ENCODE measurements at places on chromosomes 2 and 18. TPM values are rescaled to one million over a fixed set of nuclear protein-coding genes. Genes with fewer than 3 reads are reported as not detected.

DNA sequence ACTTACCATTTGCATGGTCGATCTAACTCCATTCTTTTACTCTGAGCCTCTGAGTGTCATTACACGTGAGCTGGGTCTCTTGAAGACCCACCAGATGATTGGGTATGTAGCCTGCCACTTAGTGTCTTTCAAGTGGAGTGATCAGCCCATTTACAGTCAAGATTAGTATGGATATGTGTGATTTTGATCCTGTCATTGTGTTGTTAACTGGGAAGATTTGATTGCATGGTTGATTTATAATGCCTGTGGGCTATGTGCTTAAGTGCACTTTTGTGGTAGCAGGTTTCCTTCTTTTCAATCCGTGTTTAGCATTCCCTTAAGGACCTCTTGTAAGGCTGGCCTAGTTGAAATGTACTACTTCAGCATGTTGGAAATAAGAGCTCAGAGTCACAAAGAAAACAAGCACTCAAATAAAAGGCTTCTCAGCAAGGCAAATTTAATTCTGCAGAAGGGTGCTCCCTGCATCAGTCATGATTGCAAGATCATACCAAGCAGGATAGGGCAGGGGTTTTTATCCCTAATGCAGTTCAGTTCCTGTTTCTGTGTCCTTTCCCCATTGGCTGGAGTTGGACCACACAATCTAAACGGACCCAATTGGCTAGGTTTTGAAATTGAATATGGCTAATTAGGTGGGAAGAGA is 230.7 kb upstream of the SYT4 start:
- no peak for DNase-seq

GRCh38 chr2:156206355-156206754 is 126.2 kb downstream of the NR4A2 start:
- no peak for DNase-seq

GRCh38 chr18:63787673-63788072 is 12.5 kb downstream of the SERPINB7 start:
- no peak for DNase-seq

- no peak for DNase-seq
These were observed 35.9 kb upstream of the POMC start for GRCh38 chr2:25204190-25204838.

DNA sequence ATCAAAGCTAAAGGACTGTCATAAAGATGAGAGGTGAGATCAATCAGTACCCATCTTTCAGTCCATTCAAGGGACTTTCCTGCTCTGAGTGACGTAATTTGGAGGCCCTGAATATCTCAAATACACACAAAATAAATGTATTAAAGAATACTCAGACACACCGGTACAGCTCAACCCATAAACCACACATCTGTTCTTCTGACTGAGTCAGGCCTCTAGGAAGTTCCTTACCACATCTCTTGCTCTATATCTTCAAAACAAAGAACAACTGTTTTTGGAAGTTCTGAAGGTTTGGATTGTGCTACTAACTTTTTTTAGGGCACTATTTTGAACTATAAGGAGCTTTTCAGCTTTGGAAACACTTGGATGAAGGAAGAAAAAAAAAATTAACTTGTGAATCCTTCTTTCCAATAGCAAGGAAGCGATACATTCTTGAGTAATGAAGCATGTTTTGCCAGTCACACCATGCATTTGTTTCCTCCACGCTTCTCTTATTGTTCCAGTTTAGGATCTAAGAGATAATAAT is 866.5 kb upstream of the VRK2 start:
- DNase-seq = no peak

- no peak for DNase-seq
These were observed 1345.1 kb downstream of the SUCLG1 start for GRCh38 chr2:83113953-83114352.

GRCh38 chr2:99970292-99970868 is 172.0 kb downstream of the AFF3 start:
- DNase-seq = no peak

- DNase-seq = no peak
These were observed 643.1 kb downstream of the CNTNAP5 start for GRCh38 chr2:124668161-124668560.

DNA sequence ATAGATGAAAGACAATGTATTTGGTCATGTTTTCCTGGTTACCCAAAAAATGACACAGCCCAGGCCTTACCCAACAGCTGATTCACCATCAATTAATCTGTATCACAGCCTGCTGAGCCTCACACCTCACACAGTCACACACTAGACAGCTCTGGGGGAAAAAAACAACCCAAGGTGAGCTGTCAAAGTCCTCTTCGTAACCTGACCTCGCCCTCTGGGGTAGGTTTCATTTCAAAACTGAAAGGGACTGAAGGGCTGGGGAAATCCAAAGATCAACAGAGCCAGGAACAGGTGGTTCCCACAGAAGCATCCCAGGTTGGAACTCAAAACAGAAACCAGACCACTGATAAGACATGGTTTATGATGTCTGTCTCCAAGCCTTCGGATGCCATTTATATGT is 18.2 kb upstream of the PCBP1 start:
- no peak for DNase-seq

GRCh38 chr2:173590276-173590861 is 235.7 kb downstream of the CDCA7 start:
- DNase-seq = peak; percentile 95

IL18R1 gene
- total RNA-seq = 0.41 TPM

AGAP1 gene
- total RNA-seq = 5.3 TPM

POTEJ gene
- not detected for total RNA-seq

HRH4 gene
- total RNA-seq = not detected
